ENCODE measurements at places on chromosomes 5 and 9. TPM values are rescaled to one million over a fixed set of nuclear protein-coding genes. Genes with fewer than 3 reads are reported as not detected.
A peak's percentile ranks its signal among the peaks of the same experiment; 100 is the strongest.

- H3K27me3 ChIP-seq = no peaks in the 10 kb centered on the region
- H3K4me3 ChIP-seq = no peak overlapping the region
- DNase-seq = no peak
Observed at GRCh38 chr9:122900791-122901190, 4.4 kb downstream of the RC3H2 start.

DNA sequence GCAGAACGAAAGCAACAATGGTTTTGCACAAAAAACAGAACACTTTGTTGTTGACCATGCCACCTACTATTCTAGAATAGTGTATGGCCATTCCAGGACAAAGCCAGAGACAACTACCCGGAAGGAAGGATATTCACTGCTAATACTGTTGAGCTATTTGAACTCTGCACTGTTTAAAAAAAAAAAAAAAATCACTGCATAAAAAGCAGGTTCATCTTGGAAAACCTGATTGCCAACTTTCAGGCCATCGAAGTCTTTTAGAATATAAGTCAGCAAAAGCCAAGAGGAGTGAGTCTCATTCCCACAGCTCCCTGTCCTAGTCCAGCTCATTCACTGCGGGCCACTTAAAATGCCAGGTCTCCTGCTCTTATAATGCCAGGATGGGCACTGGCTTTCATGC lies 4.0 kb downstream of the ENC1 start:
- H3K27ac ChIP-seq = no peak overlapping the region
- no peaks in the 10 kb centered on the region for H3K27me3 ChIP-seq
- no peak overlapping the region for H3K4me3 ChIP-seq
- no peak for DNase-seq
- peaks cover 26% of the 10 kb centered on the region for H3K4me1 ChIP-seq

GRCh38 chr5:171575386-171575785 lies 155.9 kb downstream of the FGF18 start:
- H3K27me3 ChIP-seq = no peaks in the 10 kb centered on the region
- peaks cover 40% of the 10 kb centered on the region for H3K4me1 ChIP-seq
- H3K27ac ChIP-seq = no peak overlapping the region
- no peaks in the 10 kb centered on the region for H3K36me3 ChIP-seq
- DNase-seq = no peak
- no peak overlapping the region for H3K4me3 ChIP-seq

- H3K4me1 ChIP-seq = no peaks in the 10 kb centered on the region
- H3K27me3 ChIP-seq = no peaks in the 10 kb centered on the region
- no peak for DNase-seq
- no peak overlapping the region for H3K27ac ChIP-seq
Observed at GRCh38 chr5:18119156-18119785, 485.0 kb downstream of the TAF11L14 start.

DNA sequence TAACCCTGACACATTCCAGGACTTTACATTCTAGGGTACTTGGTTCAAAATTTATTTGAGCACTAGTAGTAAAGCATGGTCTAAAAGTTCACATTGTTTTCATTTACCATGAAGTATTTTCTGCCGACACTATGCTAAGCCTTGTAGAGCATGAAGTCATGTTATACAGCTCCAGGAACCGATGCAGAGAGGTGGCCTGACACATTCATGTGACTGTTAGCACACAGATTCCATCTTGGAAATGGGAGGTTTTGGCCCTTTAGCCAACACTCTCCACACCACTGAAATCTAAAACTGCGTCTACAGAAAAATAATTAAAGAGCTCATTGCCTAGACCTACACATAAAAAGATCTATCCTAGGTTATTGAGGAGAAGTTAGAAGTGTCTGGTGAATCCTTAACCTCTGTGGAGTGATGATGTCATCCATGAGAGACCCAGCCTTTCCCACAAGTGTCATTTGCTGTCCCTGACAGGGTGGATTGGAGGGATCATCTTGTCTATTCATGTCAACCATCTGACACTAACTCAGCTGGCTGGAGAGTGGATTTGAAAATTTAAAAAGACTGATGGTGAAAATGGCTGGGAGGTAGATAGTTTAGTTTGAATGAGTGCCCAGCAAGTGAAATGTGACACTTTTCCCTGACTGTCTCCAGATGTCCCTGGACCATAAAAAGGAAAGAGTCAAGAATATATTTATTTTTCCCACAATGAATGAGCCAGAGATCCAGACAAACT lies 1.3 kb downstream of the RANBP3L start:
- H3K4me1 ChIP-seq = peaks cover 5% of the 10 kb centered on the region
- DNase-seq = no peak
- no peaks in the 10 kb centered on the region for H3K36me3 ChIP-seq
- H3K27ac ChIP-seq = no peak overlapping the region

- no peaks in the 10 kb centered on the region for H3K27me3 ChIP-seq
- peak overlapping the region; percentile 49 for H3K4me3 ChIP-seq
- H3K27ac ChIP-seq = no peak overlapping the region
- no peaks in the 10 kb centered on the region for H3K4me1 ChIP-seq
- DNase-seq = peak; percentile 28
- no peaks in the 10 kb centered on the region for H3K36me3 ChIP-seq
Observed at GRCh38 chr5:159331093-159331973, 1.0 kb upstream of the IL12B start.

GRCh38 chr9:69193685-69194032 lies 19.6 kb downstream of the TJP2 start:
- no peak overlapping the region for H3K4me3 ChIP-seq
- no peak for DNase-seq
- H3K36me3 ChIP-seq = no peaks in the 10 kb centered on the region
- no peaks in the 10 kb centered on the region for H3K27me3 ChIP-seq

GRCh38 chr9:106110483-106110882 lies 416.1 kb downstream of the TMEM38B start:
- no peaks in the 10 kb centered on the region for H3K36me3 ChIP-seq
- H3K4me3 ChIP-seq = no peak overlapping the region
- no peak overlapping the region for H3K27ac ChIP-seq

DNA sequence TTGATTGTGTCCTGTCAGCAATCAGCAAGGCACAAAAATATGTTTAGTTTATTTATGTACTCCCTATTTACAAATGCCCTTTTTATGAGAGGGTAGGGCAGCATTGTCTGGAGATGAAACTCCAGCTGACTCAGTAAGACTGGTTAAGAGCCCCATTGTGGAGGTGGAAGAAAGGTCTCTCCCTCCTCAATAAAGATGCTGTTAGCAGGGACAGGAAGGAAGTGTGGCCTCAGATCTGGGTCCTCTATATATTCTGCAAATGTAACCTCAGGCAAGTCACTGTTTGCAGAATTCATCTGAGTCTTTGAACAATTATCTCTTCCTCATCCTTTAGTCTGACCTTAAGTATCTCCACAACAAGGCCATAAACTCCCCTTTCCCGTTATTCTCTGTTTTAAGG lies 48.3 kb upstream of the TRAF1 start:
- DNase-seq = no peak
- no peak overlapping the region for H3K4me3 ChIP-seq
- H3K27ac ChIP-seq = no peak overlapping the region
- H3K36me3 ChIP-seq = no peaks in the 10 kb centered on the region
- no peaks in the 10 kb centered on the region for H3K27me3 ChIP-seq

- no peaks in the 10 kb centered on the region for H3K36me3 ChIP-seq
- no peaks in the 10 kb centered on the region for H3K27me3 ChIP-seq
- no peak overlapping the region for H3K27ac ChIP-seq
- DNase-seq = no peak
Observed at GRCh38 chr5:83789371-83789770, 68.7 kb upstream of the HAPLN1 start.

GRCh38 chr5:108320231-108320630 lies 61.7 kb downstream of the FBXL17 start:
- no peak overlapping the region for H3K4me3 ChIP-seq
- no peak for DNase-seq
- H3K27me3 ChIP-seq = no peaks in the 10 kb centered on the region
- H3K27ac ChIP-seq = no peak overlapping the region
- no peaks in the 10 kb centered on the region for H3K4me1 ChIP-seq

GRCh38 chr5:173383711-173384110 lies 55.5 kb upstream of the STC2 start:
- H3K4me3 ChIP-seq = no peak overlapping the region
- H3K4me1 ChIP-seq = no peaks in the 10 kb centered on the region
- no peak for DNase-seq
- H3K27me3 ChIP-seq = no peaks in the 10 kb centered on the region
- no peaks in the 10 kb centered on the region for H3K36me3 ChIP-seq

GRCh38 chr5:134029156-134029555 lies 24.4 kb upstream of the VDAC1 start:
- H3K4me3 ChIP-seq = no peak overlapping the region
- H3K27ac ChIP-seq = no peak overlapping the region
- no peaks in the 10 kb centered on the region for H3K27me3 ChIP-seq
- no peak for DNase-seq

- DNase-seq = no peak
- H3K27ac ChIP-seq = no peak overlapping the region
- no peaks in the 10 kb centered on the region for H3K27me3 ChIP-seq
Observed at GRCh38 chr9:90818279-90818678, 16.7 kb downstream of the SYK start.

- peak overlapping the region; percentile 36 for H3K4me3 ChIP-seq
- no peaks in the 10 kb centered on the region for H3K36me3 ChIP-seq
- H3K4me1 ChIP-seq = no peaks in the 10 kb centered on the region
- DNase-seq = no peak
Observed at GRCh38 chr5:343461-344401, 22.2 kb downstream of the AHRR start.

GRCh38 chr5:171714851-171715250 lies 70.8 kb upstream of the SMIM23 start:
- DNase-seq = no peak
- H3K36me3 ChIP-seq = no peaks in the 10 kb centered on the region
- H3K4me3 ChIP-seq = no peak overlapping the region
- H3K4me1 ChIP-seq = no peaks in the 10 kb centered on the region
- H3K27ac ChIP-seq = no peak overlapping the region

DNA sequence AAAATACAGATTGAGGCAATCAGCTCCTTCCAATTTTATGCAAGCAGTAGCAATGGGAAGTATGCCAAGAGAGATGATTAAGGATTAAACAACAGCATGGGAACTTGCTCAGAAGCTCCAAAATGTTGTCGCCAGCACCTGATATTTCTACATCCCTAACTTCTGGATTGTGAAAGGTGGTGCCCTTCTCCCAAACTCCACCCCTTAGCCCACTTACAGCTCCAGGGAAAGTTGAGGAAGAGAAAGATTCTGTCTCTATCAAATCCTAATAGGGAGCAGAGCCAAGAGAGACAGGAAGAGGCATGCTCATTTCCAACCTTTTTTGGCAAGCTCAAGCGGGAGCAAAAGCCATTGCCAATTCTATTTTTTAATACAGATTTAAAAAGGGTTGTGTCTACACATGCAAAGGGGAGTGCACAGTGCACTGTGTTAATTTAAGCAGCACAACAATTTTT lies 92.4 kb upstream of the NR3C1 start:
- DNase-seq = no peak
- no peaks in the 10 kb centered on the region for H3K4me1 ChIP-seq
- H3K4me3 ChIP-seq = no peak overlapping the region
- no peaks in the 10 kb centered on the region for H3K27me3 ChIP-seq
- H3K36me3 ChIP-seq = no peaks in the 10 kb centered on the region
- no peak overlapping the region for H3K27ac ChIP-seq

DNA sequence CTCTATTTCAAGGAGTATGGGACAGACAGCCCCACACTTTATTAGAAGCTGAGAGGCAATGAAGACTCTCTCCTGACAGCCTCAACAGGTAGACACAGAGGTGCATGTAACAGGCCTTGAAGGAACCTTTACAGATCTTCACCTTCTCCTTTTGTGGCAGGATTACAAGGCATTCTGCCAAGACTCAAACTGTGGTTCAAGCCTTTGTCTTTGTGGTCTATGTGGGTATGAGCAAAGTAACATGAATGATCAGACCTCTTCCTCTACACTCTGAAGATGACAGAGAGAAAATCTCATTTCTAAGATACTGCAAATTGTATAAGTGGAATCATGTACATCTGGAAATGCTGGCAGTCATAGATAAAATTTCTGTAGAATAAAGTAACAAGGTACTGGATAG lies 346.9 kb downstream of the CDH9 start:
- no peaks in the 10 kb centered on the region for H3K4me1 ChIP-seq
- no peak overlapping the region for H3K27ac ChIP-seq
- H3K36me3 ChIP-seq = no peaks in the 10 kb centered on the region
- no peak for DNase-seq

- peaks cover 11% of the 10 kb centered on the region for H3K4me1 ChIP-seq
- H3K27me3 ChIP-seq = no peaks in the 10 kb centered on the region
- H3K4me3 ChIP-seq = no peak overlapping the region
- no peaks in the 10 kb centered on the region for H3K36me3 ChIP-seq
- H3K27ac ChIP-seq = no peak overlapping the region
- no peak for DNase-seq
Observed at GRCh38 chr9:134208310-134208841, 44.0 kb upstream of the RNU6ATAC start.

DNA sequence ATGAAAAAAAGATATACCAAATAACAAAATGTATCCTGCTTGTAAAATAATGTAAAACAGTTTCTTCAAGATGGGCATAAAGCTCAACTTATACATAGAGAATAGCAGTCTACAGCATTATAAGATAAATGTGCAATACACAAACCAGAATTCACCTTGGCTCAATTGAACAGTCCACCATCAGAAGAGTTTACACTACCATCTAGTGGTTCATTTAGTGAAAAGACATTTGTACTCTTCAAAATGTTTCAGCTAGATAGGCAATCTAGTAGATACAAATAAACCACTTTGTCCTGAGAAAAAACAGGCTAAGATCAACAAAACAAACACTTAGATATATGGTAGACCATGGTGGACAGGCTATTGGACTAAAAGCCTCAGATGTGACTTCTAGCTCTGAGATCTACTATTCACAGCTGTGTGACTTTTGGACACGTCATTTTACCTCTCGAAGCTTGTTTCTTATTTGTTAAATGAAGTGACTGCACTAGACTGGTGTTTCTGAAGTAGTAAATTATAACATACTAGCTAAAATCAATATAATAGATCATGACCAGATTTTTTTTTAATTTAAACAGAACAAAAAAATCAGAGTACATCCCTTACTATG lies 22.1 kb upstream of the TPD52L3 start:
- H3K36me3 ChIP-seq = no peaks in the 10 kb centered on the region
- no peak for DNase-seq
- H3K27ac ChIP-seq = no peak overlapping the region
- H3K27me3 ChIP-seq = no peaks in the 10 kb centered on the region
- no peak overlapping the region for H3K4me3 ChIP-seq

DNA sequence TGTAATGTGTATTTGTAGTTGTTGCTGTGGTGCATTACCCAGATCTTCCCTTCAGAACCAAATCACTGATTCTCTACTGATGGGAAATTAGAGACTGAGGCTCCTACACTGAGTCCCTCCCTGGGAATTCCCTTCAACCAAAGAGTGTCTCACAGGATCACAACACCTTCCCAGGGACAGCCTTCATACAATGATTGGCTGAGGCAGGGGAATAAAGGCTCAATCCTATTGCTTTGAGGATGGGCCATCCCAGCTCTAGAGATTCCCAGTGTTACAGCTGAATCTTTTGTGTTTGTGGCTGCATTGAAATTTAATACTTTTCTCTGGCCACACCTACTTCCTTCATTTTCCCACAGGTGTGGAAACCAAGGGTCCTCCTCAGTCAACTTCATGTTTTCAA lies 96.4 kb upstream of the ELL2 start:
- no peak overlapping the region for H3K4me3 ChIP-seq
- H3K36me3 ChIP-seq = no peaks in the 10 kb centered on the region
- no peaks in the 10 kb centered on the region for H3K4me1 ChIP-seq
- H3K27me3 ChIP-seq = no peaks in the 10 kb centered on the region

The FAT2 gene
- under 0.01 TPM for total RNA-seq

The SLCO6A1 gene
- not detected for total RNA-seq

The FGD3 gene
- total RNA-seq = 7.4 TPM

The SLC4A9 gene
- total RNA-seq = not detected

The ARRDC3 gene
- 58.4 TPM for total RNA-seq

The EPB41L4A gene
- total RNA-seq = 38.1 TPM

The TMEM38B gene
- total RNA-seq = 6.8 TPM

The GABRP gene
- total RNA-seq = 0.30 TPM

The TMEFF1 gene
- 0.42 TPM for total RNA-seq

The NACC2 gene
- total RNA-seq = 55.7 TPM
